SJSA1 (cell line): ENCODE measurements at places on chromosomes 2 and 18. TPM values are rescaled to one million over a fixed set of nuclear protein-coding genes. Genes with fewer than 3 reads are reported as not detected.
A peak's percentile ranks its signal among the peaks of the same experiment; 100 is the strongest.

GRCh38 chr2:45273412-45274249, 264.4 kb upstream of the SIX2 start:
- DNase-seq: no peak

DNA sequence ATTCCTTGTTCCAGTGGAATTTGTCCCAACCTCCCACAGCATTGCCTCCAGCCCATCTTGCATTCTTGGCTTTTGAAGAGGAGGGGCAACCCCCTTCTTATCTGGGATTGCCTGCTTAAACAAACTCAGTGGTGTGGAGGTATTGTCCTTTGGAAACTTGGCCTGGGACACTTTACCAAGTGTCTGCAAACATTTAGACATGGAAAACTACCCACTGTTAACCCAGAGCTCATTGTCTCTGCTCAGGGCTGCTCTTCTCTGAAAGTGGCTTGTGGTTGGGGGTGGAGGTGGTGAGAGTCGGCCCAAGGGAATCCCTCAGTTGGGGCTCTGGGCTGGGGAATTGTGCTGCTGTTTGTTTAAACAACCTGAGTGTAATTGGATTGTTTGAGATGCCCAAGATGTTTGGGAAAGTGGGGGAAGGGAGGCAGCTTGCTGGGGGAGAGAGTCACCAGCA, 178.3 kb upstream of the GATA6 start:
- DNase-seq: peak; percentile 78

DNA sequence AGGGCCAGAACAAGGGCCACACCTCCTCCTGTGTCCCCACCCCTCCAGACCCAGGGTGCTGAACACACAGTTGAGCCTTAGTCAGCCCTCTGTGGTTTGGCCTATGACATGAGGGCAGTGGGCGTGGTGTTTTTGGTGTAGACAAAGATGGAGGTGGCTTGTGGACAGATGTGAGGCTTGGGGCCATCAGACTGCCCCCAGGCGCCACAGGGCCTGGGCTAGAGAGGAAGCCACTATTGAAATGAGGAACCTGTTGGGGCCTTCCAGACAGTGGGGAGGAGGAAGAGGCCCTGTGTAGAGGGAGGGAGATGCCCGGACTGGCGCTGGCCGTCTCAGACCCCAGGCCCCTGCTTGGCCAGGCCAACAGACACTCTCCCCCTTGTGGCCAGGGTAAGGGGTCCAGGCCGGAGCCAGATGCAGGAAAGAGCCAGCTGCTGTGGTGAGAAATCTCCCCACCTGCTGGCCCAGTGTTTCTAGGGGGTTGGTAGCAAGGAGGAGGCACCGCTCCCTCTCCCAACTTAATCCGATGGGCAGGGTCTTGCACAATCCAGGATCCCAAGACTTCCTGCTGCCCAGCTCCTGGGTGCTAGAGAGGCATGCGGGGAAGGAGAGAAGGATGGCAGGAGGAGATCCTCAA, 53.8 kb downstream of the SMAD7 start:
- DNase-seq: no peak

GRCh38 chr2:11665510-11666362, 4.3 kb downstream of the NTSR2 start:
- DNase-seq: no peak

DNA sequence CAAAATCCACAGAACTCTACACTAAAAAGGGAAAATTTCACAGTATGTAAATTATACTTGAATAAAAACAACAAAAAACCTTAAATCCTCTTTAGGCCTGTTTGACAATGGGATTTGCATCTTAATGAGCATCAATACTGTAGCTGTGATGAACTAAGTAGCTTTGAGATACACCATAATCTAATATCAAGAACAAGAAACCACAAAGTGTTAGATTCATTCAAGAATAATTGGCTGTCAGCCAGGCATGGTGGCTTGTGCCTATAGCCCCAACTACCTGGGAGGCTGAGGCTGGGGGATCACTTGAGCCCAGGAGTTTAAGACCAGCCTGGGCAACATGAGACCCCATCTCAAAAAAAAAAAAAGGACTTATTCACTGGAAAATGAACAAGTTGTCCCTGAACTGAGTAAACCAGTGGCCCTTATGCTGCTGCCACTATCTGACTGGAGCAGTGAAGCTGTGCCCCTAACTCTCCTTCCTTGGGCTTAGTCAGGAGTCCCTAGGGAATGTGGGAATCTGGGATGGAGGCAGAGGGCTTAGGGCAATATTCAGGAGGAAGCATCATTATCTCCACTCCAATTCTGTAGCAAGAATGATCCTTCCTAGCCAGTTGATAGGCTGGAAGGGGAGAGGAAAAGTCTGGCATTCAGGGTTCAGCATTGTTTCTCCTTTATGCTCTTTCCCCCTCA, 88.5 kb downstream of the PRKCE start:
- DNase-seq: no peak

GRCh38 chr2:189500456-189501160, 59.3 kb downstream of the WDR75 start:
- DNase-seq: no peak

DNA sequence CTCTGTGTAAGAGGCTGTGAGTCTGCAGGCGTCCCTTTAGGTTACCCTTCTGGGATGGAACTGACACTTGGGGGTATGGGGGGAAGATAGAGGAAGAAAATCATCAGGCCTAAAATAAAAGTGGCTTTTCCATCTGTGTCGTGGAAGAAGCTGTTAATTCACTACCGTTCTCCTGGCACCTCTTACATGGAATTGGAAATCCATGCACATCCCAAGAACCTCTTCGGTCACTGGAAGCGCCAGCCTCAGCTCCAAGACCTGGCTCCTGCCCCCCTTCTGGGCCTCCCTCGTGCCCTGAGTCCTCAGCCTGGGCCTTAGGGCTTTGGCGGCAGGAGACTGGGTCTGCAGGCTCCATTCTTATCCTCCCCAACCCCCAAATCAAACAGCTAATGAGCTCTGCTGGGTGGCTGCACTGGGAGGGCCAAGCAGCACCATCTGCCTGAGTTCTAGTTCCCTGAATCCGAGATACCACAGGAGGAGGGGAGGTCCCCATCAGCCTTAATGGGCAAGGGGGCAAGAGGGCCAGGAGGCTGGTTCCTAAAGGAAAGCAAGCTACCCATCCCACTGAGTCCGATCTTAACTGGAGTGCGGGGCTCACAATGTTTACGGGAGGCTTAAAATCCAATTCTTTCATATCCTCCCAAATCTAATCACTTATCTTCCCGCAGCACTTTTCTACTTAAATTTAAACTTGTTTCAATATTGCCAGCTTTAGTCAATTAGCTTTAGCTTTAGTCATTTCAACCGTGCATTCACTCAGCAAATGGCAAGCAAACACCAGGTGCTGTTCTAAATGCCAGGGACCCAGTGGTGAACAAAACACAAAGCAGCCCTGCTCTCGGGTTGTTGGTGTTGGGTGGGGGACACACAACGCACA, 52.8 kb downstream of the FAM178B start:
- no peak for DNase-seq

GRCh38 chr2:26245231-26245732, 543 bp downstream of the HADHB start:
- DNase-seq: no peak

GRCh38 chr2:100071335-100072043, 70.9 kb downstream of the AFF3 start:
- no peak for DNase-seq

DNA sequence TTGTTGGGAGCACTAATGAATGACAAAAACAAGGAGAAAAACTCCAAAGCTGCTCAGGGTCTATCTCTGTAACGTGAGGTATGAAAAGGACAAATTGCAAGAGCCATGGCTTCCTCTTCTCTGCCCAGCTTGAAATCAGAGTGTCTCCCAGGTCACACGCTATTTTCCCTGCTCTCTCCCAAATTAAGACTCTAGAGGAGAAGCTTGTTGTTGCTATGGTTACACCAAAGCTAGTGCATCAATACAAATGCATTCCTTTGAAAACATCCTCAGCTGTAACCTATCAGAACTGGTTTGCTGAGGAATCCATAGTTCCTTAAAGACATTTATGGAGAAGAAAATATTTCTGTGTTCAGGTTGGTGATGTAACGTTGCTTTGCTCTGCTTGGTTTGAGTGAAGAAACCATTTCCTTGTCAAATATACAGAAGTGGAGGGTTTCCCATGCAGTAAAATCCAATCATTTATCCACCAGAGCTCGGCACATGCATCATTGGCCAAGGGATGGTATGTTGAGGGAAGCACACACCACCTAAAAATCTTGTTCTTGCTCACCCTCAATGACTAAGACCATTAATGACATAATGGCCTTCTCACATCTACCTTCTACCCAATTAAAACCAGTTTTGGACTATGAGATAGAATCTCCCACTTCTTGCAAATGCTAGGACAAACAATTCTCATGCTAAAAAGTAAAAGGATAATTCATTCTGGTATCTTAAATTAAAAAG, 2135.6 kb upstream of the CELF4 start:
- DNase-seq: no peak

DNA sequence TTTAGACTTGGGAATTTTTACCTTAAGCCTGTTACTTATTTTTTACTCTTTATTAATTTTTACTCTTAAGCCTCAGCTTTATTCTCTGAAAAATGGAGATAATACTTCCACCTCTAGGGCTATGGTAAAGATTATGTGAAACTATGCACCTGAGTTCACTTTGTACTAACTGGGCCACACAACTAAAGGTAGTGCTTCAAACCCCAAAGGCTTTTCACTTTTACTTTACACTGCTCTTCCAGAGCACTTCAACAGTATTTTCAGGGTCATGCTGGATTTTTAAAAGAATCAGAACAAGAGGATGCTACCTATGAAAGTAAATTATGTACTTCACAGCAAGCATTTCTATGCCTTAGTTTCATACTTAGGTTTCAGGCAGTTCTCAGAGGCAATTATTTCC, 27.8 kb downstream of the MEX3C start:
- DNase-seq: no peak

DNA sequence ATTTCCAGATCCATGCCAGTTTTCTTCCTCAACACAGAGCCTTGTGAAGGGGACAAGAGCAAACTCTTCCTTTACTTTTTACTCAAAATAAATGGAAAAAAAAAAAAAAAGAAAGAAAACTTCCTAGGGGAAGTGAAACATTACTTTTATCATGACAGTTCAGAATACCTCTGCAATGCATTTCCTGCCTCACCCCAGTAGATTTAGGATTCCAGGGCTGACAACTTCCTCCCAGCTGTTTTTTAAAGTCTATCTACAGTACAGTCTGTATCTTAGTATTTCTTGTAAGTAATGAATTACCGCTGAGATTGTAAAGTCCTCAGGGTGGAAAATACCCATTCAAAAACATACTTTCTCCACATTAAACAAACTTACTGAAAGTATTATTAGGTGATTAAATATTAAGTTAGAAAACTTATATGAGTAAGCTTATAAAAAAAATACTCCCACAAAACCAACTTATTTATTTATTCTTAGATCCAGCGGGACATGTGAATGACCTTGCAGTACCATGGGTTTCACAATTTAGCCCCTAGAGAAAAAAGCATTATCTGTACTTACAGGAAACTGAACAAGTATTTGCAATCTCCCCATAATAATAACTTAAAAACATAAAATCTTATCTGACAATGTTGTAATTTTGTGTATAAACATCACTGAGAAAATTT, 117.7 kb downstream of the RBMS1 start:
- DNase-seq: peak; percentile 74

DNA sequence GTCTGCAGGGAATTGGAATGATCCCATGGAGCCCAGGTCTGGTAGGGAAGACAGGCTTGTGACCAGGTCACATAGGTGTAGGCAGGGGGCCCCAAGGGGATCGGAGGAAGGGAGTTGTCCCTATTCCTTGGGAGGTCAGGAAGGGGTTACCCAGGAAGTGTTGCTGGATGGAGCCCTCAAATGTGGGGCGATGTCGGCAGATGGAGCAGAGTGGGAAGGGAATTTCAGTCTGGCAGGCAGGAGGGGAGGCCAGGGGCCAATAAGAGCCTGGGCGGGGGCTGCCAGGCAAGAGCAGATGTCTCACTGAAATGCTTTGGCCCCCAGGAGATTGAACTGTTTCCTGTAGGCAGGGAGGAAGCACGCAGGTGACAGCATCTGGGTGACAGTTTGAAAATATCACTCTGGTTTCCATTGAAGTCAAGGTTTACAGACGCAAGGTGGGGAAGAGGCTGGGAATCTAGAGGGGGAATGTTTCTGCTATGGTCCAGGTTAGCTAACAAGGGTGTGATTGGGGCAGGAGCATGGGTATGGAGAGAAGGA, 81.5 kb upstream of the SMAD2 start:
- DNase-seq: no peak

GRCh38 chr2:102093662-102094061, 48.9 kb upstream of the IL1R1 start:
- DNase-seq: no peak

DNA sequence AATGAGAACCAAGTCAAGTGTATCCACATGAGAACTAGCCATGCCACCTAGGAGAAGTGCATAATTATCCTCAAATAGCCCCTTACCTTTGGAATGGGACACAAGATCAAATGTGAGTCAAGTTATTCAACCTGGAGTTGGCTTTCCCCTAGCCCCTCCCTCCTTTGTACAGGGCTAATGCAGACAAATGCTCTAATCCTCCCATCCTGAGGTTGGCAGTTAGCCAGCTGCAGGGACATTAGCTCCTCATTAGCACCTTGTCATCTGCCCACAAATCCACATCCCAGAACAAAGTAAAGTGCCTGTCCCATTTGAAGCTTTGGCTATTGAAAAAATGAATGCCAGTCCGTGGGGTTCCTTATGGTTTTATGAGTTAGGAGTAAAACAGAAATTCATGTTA, 294.1 kb upstream of the FANCL start:
- no peak for DNase-seq

- DNase-seq: no peak
These were observed 181.8 kb downstream of the GBX2 start for GRCh38 chr2:235986361-235986760.

GRCh38 chr2:220175967-220176366, 548.5 kb downstream of the SLC4A3 start:
- no peak for DNase-seq

Gene LRRTM1
- total RNA-seq: not detected in 2 replicates

Gene TWIST2
- 32.6 and 33.9 TPM in 2 replicates for total RNA-seq

Gene CHRNG
- total RNA-seq: not detected in 2 replicates

Gene ELOA2
- not detected in 2 replicates for total RNA-seq

Gene CAPN14
- total RNA-seq: 0.41 TPM in 1 of 2 replicates, not detected in the other

Gene HJURP
- total RNA-seq: 73.2 and 81.4 TPM in 2 replicates

Gene SH2D6
- not detected in 2 replicates for total RNA-seq
